Neural progenitor cell (in vitro differentiated cells): ENCODE measurements at places on chromosomes 5 and 9. TPM values are rescaled to one million over a fixed set of nuclear protein-coding genes. Genes with fewer than 3 reads are reported as not detected.

The CDX1 gene
- not detected in 2 replicates for total RNA-seq

The SPOCK1 gene
- 6.3 and 6.9 TPM in 2 replicates for total RNA-seq

The NOXA1 gene
- 0.39 and 0.65 TPM in 2 replicates for total RNA-seq

The SPATA31C1 gene
- total RNA-seq = not detected in 2 replicates
